ENCODE measurements at places on chromosomes 4 and X.
A peak's percentile ranks its signal among the peaks of the same experiment; 100 is the strongest.

DNA sequence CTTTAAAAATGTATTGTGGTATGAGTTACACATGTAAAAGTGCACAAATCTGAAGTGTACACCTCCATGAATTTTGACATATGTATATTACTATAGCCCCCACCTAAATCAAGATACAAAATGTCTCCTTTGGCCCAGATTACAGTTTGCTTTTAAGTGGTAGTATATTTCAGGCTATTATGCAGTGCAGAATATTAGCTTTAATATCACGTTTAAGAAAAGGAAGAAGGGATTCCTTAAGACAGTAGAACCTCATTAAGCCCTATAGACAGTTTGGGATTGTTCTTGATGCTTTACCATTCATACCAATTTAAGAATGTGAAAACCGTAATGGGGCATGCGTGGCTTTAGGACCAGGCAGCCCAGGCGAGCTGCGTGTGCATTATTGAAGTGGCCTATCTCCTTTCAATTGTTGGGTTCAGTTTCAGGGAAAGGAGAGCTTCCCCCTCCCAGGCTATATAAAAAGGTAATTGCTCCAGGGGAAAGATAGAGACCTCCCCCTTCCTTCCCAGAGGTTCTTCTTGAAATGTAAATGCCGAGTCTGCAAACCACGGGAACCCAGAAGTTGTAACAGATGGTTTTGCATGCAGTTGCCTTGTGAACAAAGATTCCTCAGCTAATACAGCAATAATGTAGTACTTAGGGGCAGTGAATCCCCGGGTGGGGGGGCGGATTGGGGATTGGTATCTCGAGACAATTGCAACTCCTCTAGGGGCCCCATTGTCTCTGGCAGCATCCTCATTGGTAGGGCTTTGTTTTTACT, 106.1 kb downstream of the UCHL1 start:
- DNase-seq, result no peak
- H3K36me3 ChIP-seq, result no peaks in the 10 kb centered on the region
- H3K27ac ChIP-seq, result peak overlapping the region; percentile 91
- no peaks in the 10 kb centered on the region for H3K27me3 ChIP-seq

DNA sequence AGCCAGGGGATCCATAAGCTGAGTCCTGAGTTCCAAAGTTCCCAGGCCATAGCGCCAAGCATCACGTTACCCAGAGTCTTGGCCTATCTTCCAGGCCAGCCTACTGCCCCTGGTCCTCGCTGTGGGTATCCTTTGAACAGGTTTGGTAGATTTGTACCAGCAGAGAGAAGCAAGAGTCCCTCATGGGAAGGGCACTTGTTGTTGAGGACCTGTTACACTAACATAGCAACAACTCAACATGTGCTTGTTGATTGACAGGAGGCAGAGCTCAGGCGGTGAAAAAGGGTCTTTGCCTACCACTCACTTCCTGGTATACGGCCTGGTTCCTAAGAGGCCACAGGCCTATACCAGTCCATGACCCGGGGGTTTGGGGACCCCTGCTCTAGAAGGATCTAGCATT, 138.4 kb downstream of the RASL11B start:
- no peak overlapping the region for H3K4me3 ChIP-seq
- peaks cover 15% of the 10 kb centered on the region for H3K4me1 ChIP-seq
- no peaks in the 10 kb centered on the region for H3K36me3 ChIP-seq
- no peak for DNase-seq
- H3K27ac ChIP-seq, result no peak overlapping the region

GRCh38 chr4:94452476-94453371, 982 bp downstream of the PDLIM5 start:
- peaks cover 16% of the 10 kb centered on the region for H3K4me1 ChIP-seq
- peak overlapping the region; percentile 94 for H3K4me3 ChIP-seq
- H3K27ac ChIP-seq, result peak overlapping the region; percentile 100
- no peaks in the 10 kb centered on the region for H3K27me3 ChIP-seq

DNA sequence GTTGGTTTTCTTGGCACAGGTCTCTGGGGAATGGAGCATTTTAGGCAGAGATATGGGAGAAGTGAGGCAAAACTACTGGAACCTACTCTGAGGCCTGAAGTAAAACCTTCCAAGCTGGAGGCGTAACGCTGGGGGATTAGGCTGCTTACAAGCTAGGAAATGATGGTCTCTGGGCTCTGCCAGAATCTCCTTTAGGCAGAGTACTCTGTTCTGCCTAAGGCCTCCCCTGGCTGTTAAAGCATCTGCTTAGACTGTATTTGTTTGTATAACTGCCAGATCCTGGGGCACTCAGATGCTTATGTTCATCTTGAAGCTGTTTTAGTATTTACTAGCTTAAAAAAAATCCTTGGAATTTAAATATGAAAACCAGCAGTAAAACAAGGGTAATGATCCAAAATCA, 822.2 kb downstream of the RPA4 start:
- DNase-seq, result no peak
- no peak overlapping the region for H3K4me3 ChIP-seq
- H3K4me1 ChIP-seq, result no peaks in the 10 kb centered on the region
- H3K27me3 ChIP-seq, result no peaks in the 10 kb centered on the region
- no peak overlapping the region for H3K27ac ChIP-seq
- H3K36me3 ChIP-seq, result no peaks in the 10 kb centered on the region

DNA sequence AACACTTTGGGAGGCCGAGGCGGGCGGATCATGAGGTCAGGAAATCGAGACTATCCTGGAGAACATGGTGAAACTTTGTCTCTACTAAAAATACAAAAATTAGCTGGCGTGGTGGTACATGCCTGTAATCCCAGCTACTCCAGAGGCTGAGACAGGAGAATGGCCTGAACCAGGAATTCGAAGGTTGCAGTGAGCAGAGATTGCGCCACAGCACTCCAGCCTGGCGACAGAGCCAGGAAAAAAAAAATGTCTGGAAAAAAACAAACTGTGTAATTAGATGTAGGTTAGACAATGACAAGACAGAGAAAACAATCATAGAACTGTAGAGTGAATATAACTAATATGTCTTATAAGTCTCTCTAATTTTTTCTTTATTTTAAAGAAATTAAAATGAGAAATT, 1002.5 kb upstream of the LCORL start:
- no peak overlapping the region for H3K27ac ChIP-seq
- no peak for DNase-seq
- no peaks in the 10 kb centered on the region for H3K4me1 ChIP-seq
- no peaks in the 10 kb centered on the region for H3K27me3 ChIP-seq
- no peaks in the 10 kb centered on the region for H3K36me3 ChIP-seq

- no peaks in the 10 kb centered on the region for H3K4me1 ChIP-seq
- peak; percentile 67 for DNase-seq
These were observed 721 bp upstream of the MAOA start for GRCh38 chrX:43655151-43656004.

GRCh38 chr4:152936446-152937335, 568 bp downstream of the FHDC1 start:
- peaks cover 4% of the 10 kb centered on the region for H3K27me3 ChIP-seq
- no peaks in the 10 kb centered on the region for H3K36me3 ChIP-seq
- peaks cover 11% of the 10 kb centered on the region for H3K4me1 ChIP-seq
- no peak overlapping the region for H3K27ac ChIP-seq
- DNase-seq, result no peak
- peak overlapping the region; percentile 74 for H3K4me3 ChIP-seq

- H3K36me3 ChIP-seq, result no peaks in the 10 kb centered on the region
- no peaks in the 10 kb centered on the region for H3K4me1 ChIP-seq
- H3K27ac ChIP-seq, result no peak overlapping the region
- H3K27me3 ChIP-seq, result no peaks in the 10 kb centered on the region
- no peak overlapping the region for H3K4me3 ChIP-seq
These were observed 148.6 kb upstream of the CNKSR2 start for GRCh38 chrX:21225643-21226042.

- H3K36me3 ChIP-seq, result no peaks in the 10 kb centered on the region
- no peaks in the 10 kb centered on the region for H3K27me3 ChIP-seq
- no peak overlapping the region for H3K4me3 ChIP-seq
- H3K4me1 ChIP-seq, result no peaks in the 10 kb centered on the region
- H3K27ac ChIP-seq, result no peak overlapping the region
- no peak for DNase-seq
These were observed 158.6 kb downstream of the C4orf33 start for GRCh38 chr4:129254526-129254925.

DNA sequence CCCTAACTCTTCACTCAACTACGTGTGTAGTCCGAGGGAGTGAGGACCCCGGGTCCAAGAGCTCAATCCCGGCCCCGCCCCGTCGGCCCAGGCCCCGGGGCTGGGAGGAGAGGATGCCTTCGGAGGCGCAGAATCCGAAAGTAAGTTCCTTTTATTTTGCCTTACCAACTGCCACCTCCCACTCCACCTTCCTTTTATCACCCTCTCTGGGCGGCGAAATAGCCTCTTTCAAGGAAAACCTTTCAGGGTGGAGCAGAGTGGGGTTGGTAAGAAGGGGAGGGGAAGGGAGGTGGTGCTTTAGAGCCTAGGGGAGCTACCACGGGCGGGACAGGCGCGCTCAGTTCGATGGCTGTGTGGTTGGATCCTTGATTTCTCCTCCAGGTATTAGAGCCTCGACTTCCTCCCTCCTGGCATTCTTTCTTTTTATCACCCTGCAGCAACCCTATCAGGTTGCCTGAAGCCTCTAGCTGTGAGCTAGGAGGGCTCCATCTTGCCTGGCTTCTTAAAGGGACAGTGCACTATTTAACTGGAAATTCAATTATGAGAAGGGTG, 191.2 kb downstream of the RRAGB start:
- no peaks in the 10 kb centered on the region for H3K27me3 ChIP-seq
- H3K27ac ChIP-seq, result peak overlapping the region; percentile 74
- no peak for DNase-seq
- no peaks in the 10 kb centered on the region for H3K4me1 ChIP-seq

DNA sequence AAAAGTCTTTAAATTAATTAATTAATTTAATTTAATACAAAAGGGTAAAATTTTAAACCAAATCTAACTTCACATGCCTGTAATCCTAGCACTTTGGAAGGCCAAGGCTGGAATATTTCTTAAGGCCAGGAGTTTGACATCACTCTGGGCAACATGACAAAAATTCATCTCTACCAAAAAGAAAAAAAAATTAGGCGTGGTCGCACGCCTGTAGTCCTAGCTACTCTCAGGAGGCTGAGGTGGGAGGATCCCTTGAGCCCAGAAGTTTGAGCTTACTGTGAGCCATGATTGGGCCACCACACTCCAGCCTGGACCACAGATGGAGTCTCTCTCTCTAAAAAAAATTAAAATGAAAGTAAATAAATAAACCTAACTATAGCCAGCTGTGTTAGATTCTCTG, 39.2 kb upstream of the ANTXR2 start:
- H3K4me1 ChIP-seq, result no peaks in the 10 kb centered on the region
- H3K27me3 ChIP-seq, result no peaks in the 10 kb centered on the region
- no peak overlapping the region for H3K4me3 ChIP-seq
- no peak for DNase-seq
- no peaks in the 10 kb centered on the region for H3K36me3 ChIP-seq

DNA sequence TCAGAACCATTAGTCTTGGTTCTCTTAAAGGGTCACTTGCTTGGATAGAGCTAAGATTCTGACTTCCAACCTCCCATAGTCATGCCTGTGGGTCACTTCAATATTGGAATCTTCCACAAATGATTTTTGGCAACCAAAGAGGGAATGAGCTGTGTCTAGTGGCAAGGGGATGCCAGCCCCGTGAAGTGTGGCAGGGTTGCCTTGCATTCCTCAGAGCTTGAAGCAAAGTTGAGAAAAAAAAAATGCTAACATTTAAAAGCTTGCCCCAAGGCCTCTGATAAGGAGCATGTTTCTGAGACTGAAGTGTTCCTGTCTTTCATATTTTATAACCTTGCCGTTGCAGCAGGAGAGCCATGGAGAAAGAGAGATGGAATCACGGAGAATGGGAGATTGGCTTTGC, 120.2 kb downstream of the PAPSS1 start:
- no peaks in the 10 kb centered on the region for H3K4me1 ChIP-seq
- H3K27ac ChIP-seq, result peak overlapping the region; percentile 64
- H3K36me3 ChIP-seq, result no peaks in the 10 kb centered on the region
- no peaks in the 10 kb centered on the region for H3K27me3 ChIP-seq
- H3K4me3 ChIP-seq, result no peak overlapping the region

DNA sequence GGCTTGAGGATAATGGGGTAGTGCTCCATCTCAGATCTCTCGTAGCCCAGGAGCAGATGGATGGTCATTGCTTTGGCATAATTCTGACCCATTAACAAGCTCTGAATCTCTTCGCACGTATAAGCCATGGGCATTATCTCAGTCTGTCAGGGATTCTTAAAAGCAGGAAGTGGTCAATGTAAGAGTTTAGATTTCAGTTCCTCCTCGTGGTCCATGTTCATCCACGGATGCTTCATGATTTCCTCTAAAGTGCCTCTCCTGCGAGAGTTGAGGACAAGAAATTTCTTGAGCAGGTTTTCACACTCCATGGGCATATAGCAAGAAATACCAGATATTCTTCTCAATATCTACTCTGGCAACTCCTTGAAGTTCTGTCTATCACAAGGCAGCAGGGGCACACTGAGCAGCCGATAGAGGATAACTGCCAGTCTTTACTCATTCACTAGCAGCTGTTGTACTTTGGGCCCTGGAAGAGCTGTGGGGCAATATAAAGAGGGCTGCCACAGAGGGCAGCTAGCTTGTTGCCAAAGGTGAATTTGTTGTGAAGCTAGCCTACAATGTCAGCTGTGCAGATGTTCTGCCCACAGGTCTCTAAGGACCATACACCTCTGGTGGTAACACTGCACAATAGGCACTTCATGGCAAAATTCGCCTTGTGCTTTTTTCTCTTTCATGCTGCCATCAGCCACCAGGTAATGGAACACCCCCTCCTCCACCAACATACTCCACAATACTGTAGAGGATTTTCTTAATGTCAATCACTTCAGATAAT, 52.0 kb upstream of the WDR17 start:
- H3K36me3 ChIP-seq, result no peaks in the 10 kb centered on the region
- H3K4me1 ChIP-seq, result no peaks in the 10 kb centered on the region
- no peak for DNase-seq
- H3K4me3 ChIP-seq, result no peak overlapping the region

DNA sequence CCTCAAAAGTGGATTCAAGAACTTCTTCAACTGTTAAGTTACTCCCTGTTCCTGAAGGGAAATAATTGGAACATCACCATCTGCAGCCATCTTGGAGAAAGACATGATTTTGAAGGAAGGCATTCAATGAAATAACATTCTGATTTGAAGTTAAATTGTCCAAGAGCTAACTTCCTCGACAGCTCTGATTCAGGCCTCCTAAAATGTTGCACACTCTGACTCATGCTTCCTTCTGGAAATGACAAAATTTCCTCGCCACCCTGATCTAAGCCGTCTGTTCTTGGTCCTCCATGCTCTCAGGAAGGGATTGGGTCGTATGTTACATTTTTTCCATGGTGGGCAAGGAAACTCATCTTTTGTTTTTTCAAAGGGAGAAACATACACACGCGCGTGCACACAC, 496.9 kb upstream of the DIPK2B start:
- no peaks in the 10 kb centered on the region for H3K4me1 ChIP-seq
- H3K27ac ChIP-seq, result no peak overlapping the region
- no peaks in the 10 kb centered on the region for H3K27me3 ChIP-seq
- no peaks in the 10 kb centered on the region for H3K36me3 ChIP-seq
- no peak overlapping the region for H3K4me3 ChIP-seq

DNA sequence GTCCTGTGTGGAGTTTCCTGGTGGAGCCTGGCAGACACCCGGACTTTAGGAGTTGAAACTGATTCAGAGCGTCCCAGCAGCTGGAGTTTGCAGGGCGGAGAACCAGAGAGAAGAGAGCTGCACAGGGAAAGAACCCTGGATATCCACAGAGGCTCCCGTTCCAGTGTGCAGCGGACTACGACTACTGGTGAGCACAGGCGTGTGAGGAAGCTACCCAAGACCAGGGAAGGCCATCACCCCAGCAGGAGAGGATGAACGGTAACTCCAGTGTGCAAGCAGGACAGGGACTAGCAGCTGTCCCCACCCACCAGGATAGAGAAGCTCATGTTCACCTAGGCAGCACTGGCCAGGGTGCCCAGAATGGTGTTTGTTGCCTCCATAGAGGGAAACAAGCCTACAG, 2.3 kb downstream of the LAGE3 start:
- no peaks in the 10 kb centered on the region for H3K36me3 ChIP-seq
- H3K27me3 ChIP-seq, result no peaks in the 10 kb centered on the region
- no peak for DNase-seq

- H3K36me3 ChIP-seq, result no peaks in the 10 kb centered on the region
- H3K27ac ChIP-seq, result no peak overlapping the region
These were observed 36.1 kb downstream of the GSPT2 start for GRCh38 chrX:51779306-51779705.
